ENCODE measurements at places on chromosomes 12 and 14.

GRCh38 chr14:68713782-68714181, 79.1 kb downstream of the ZFP36L1 start:
- DNase-seq, result no peak

- DNase-seq, result no peak
These were observed 27.1 kb downstream of the CLIP1 start for GRCh38 chr12:122395319-122395718.

- no peak for DNase-seq
These were observed 2.4 kb upstream of the KCNC2 start for GRCh38 chr12:75212072-75212471.

GRCh38 chr14:21917699-21918436, 244.2 kb upstream of the OR4E1 start:
- DNase-seq, result no peak

DNA sequence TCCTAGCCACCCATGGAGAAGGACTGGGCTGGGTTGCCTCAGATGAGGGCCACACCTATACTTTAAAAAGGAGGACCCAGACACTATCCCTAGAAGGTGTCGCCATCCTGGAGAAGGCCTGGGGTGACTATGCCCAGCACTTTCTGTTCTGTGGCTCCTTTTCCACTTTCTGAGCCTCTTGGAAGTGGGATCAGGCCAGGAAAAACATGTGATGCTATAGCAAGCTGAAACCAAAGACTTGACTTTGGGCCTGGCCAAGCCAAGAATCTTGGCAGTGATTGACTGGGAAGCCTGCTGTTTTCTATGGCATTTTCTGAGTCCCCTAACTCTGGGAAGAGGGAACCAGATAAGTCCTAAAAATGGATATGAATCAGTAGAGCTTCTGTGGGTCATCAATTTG, 332.3 kb downstream of the ZFP36L1 start:
- no peak for DNase-seq

- DNase-seq, result no peak
These were observed 155.4 kb upstream of the PDE3A start for GRCh38 chr12:20212658-20213555.

DNA sequence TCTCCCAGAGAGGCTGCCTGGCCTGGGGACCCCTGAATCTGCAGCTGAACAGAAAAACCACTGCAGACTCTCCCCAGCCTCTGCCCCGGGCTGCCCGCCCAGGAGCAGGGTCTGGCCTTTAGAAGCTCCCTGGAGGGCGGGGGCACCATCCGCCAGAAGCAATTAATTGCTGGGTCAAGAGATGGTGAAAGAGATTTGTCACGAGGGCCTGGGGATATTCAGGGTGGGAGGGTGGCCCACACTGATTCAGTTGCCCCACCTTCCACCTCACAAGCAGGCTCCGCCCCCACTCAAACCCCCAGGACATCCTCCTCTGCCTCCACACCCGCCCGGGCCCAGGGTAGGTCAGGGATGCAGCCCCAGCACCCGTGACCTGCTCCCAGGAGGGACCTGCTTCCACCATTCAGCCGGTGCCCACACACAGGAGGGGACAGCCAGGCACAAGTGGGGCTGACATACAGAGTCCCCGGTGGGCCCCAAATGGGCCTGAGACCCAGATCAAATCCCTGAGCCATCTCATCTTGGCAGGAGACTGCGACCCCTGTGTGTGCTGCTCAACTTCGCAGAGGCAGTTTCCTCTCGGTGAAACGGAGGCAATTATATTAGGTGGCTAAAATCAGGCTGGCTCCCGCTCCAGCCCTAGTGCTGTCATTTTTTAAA, 23.0 kb downstream of the NCOR2 start:
- DNase-seq, result no peak

DNA sequence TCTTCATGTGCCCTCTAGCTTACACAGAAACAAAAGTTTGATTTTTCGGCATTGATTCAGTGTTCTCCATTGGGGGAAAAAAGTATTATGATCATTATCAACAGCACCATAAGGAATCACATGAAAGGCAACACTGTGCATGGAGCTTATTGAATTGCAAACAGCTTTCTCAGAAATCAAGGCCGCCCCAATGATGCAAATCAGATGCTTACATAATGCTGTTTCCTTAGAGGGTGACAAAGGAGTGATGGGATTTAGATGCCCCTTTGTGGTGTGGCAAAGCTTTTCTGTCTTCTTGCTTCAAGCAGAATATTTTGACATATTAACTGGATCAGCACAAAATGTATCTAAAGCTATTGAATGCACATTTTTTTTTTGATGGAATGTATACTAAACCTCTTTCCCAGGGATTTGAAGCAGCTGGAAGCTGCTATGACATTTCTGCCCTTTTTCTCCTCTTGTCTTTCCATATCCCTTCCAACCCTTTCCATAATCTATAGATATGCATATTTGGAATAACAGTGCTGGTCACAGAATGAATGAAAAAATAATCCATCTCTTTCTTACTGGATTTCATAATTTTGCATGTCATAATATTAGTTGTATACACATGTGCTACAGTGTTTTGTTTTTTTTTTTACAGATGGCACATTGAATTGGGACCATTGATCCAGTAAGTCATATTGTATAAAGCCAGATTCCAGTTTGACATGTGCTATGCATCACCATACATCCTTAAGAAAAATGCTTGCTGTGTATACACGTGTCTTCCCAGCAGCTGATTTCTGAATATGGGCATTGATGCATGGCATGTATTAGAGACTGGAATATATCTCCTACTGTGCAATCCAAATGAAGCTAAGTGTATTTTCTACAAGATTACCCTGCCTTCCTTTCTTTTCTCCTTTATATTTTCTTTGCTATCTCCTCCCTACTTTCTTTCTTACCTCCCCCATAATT, 259.7 kb upstream of the DCN start:
- no peak for DNase-seq

- no peak for DNase-seq
These were observed 3.8 kb downstream of the DYNC1H1 start for GRCh38 chr14:101968186-101968585.

GRCh38 chr12:32264961-32265360, 134.4 kb upstream of the FGD4 start:
- DNase-seq, result no peak

DNA sequence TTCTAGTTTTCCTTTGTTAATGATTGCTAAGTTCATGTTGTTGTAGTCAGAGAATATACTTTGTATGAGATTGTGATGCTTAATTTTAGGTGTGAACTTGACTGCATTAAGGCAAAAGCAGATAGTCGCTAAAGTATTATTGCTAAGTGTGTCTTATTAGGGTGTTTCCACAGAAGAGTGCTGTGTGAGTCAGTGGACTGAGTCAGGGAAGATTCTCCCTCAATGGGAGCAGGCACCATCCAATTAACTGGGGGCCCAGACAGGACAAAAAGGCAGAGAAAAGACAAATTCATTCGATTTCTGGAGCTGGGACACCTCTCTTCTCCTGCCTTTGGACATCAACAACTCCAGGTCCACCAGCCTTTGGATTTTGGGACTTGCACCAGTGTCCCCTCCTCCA, 48.5 kb downstream of the BAZ1A start:
- DNase-seq, result no peak

- no peak for DNase-seq
These were observed 26.1 kb upstream of the RTRAF start for GRCh38 chr14:51963286-51963685.

GRCh38 chr12:98935847-98936246, 290.8 kb downstream of the APAF1 start:
- no peak for DNase-seq

- DNase-seq, result no peak
These were observed 2.8 kb upstream of the WSB2 start for GRCh38 chr12:118063576-118064391.

DNA sequence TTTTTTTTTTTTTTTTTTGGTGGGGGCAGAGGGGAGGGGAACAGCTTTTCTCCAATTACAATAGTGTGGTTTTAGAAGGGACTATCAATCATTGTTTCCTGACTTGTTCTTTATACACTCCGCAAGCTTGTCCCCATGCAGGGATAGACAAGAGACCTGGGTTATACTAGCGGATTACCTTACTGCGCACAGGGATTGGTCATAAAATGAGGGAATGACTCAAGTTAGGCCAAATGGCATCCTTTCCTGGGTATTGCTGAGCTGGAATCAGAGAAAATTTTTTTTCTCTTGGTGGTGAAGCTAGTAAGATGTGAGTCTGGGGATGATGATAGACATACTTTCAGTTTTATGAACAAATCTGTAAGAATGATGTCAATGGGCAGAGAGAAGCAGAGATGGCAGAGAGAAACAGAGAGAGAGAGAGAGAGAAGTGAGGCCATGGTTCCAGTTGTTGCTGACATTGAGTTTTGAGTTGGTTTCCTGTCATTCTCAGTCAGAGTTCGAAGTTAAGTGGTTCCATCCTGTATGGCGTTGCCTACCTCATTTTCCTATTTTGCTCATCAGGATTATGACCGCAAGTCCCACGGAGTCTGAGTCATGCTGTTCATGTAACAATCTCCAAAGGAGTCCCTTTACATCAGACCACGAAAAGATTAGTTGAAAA, 59.1 kb upstream of the OTOGL start:
- DNase-seq, result no peak

DNA sequence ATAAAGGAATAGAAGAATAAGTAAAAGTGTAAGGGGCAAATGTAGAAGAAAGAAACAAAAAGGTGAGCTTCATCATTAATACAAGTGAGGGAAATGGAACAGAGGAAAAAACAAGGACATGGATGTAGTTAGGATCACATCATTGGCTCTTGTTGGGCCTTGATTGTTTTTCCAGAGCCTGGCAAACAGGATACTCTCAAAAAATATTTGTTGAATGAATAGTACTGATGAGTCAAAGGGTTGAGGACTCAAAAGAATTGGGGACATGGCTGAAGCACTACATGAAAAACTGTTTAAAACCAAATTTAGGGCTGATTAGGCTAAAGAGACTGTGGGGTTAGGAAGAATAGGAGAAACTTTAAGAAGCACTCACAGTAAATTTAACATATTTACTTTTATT, 11.4 kb upstream of the SRP54 start:
- DNase-seq, result no peak

- DNase-seq, result no peak
These were observed 118.8 kb upstream of the CCND2 start for GRCh38 chr12:4154672-4155225.

- DNase-seq, result no peak
These were observed 42.7 kb downstream of the SYNE2 start for GRCh38 chr14:63895510-63895909.

DNA sequence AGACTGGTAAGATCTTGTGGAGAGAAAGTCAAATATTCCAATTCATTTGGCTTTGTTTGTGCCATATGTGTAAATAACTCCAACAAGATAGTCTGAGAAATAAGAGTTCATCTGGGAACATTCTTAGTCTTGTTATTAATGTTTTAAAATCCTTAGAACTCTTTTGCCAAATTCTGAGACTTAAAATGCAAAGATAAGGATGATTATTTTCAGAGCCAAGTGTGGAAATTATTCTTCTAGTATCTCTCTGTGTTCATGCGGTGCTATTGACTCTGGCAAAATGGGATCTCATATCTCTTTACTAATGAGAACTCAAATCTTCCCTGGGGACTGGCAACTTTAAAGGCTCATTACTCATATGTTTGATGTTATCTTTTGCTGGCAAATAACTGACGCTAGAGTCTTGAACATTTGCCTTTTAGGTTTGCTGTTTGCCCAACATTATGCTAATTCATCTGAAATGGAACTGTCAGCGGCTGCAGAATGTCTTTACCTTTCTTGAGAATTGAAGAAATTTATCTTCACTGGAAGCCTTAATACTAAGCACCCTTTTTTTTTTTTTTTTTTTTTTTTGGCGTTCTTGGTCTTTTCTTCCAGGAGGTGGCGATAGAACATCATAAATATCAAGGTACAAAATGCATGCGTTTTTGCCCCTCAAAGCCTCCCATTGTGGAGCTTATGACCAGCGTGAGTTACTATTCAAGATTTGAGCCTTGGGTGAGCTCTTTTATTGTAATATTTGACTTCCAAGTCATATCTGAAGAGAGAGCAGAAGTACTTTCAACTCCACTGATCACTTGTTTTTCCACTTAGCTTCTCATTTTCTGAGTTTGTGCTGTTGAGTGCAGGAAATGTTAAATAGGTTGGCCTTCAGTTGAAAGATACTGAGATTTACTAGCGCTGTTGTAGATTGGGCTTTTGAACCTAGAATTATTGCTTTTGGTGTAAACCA, 86.5 kb downstream of the CAND1 start:
- DNase-seq, result no peak

GRCh38 chr12:51475543-51475942, 50.9 kb downstream of the SLC4A8 start:
- no peak for DNase-seq

DNA sequence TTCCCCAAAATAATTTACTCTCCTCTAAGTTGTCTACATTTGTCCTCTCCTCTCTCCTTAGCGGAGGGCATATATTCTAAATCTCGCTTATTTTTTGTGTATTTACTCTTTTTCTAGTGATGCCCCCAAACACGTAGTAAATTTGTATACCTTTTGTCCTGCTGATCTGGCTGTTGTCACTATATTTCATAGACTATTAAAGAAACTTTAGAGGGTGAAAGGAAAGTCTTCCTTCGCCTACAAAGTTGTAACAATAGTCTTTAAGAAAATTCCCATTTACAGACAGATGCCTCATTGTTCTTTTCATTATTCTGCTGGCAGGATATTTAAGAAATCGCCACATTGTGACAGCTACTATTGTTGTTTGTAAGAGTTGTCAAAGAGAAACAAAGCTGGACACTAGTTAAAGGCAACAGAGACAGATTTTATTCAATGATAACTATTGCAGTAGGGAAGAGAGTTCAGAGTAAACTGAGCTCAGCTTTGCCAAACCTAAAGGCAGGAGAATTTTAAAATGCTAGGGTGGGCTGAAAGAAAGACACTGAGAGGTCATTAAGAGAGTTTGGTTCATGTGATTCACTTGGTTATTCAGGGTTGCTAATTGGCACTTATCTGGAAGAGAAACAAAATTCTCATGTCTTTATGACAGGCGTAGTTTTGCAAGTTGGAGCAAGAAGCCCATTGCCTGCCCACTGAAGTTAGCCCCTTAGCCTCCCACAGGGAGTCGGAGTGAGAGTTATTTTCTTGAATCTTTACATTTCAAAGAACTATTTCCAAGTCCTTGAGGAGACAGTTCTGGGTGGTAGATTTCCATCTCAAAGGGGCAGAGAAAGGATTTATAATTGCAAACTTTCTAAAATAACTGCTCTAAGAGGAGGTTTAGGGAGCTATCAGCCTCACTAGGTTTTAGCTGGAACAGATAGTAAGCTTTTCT, 1272.5 kb upstream of the SEL1L start:
- no peak for DNase-seq

DNA sequence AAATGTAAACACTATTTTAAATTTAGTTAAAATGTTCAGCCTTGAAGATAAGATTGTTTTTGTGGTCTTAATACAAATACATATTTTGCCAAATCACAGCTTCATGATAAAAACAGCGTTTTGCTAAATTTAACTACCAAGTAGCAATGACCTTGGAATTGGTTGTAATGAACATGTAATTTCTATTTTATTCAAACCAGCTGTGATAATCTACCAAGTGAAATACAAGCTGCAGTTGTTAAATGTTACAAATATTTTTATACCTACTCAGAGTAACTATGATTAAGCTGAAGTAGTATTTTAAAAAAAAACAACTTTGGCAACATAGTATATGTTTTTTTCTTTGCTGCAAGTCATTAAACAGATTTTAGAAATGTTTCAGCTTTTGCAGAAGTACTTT, 96.2 kb downstream of the CPSF2 start:
- no peak for DNase-seq
